ENCODE measurements at places on chromosomes 3 and 15. TPM values are rescaled to one million over a fixed set of nuclear protein-coding genes. Genes with fewer than 3 reads are reported as not detected.
A peak's percentile ranks its signal among the peaks of the same experiment; 100 is the strongest.

MYL3 gene
- total RNA-seq, result not detected

DNA sequence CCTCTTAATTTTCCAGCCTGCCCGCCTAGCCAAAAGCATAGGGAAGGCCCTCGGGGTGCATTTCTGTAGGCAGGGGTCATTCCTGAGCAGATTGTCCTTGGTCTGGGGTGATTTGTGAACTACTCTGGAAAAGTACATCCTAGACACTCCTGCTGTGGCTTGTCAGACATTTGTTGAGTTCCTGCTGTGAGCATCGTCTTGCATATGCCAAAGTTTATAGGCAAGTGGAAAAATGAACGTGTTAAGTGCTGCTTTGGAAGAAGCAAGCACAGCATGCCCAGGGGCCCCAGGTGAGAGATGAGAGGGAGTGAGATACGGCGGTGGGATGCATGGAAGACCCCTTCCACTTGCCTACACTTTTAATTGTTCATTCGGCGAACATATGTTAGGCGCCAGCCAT, 237.7 kb upstream of the ST8SIA2 start:
- H3K27me3 ChIP-seq, result no peaks in the 10 kb centered on the region
- no peak overlapping the region for H3K27ac ChIP-seq
- H3K4me1 ChIP-seq, result no peaks in the 10 kb centered on the region
- no peak overlapping the region for H3K4me3 ChIP-seq
- no peaks in the 10 kb centered on the region for H3K36me3 ChIP-seq

- DNase-seq, result no peak
- H3K27ac ChIP-seq, result no peak overlapping the region
- H3K4me3 ChIP-seq, result no peak overlapping the region
- H3K36me3 ChIP-seq, result no peaks in the 10 kb centered on the region
Measured at GRCh38 chr3:125121246-125122010, 65.6 kb upstream of the HEG1 start.

FRMD5 gene
- 18.2 TPM for total RNA-seq

DNA sequence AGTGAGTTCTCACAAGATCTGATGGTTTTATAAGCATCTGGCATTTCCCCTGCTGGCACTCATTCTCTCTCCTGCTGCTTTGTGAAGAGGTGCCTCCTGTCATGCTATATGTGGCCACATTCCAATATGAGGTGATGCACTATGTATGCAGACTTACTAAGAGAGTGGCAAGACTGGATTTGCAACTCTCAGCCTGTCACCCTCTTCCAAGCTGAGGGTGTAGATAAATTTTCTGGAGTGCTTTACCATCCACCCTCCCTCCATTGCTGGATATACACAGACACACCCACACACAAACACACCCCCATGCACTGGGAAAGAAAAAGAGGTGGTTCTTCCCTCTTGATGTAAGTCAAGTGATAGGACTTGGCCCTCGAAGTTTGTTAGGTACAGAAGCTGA, 30.2 kb upstream of the CHMP2B start:
- no peak for DNase-seq
- no peak overlapping the region for H3K4me3 ChIP-seq
- H3K27me3 ChIP-seq, result no peaks in the 10 kb centered on the region
- H3K4me1 ChIP-seq, result no peaks in the 10 kb centered on the region
- no peaks in the 10 kb centered on the region for H3K36me3 ChIP-seq
- no peak overlapping the region for H3K27ac ChIP-seq

- no peak for DNase-seq
- no peak overlapping the region for H3K27ac ChIP-seq
- H3K36me3 ChIP-seq, result no peaks in the 10 kb centered on the region
- H3K4me3 ChIP-seq, result no peak overlapping the region
Measured at GRCh38 chr3:144593881-144594280, 622.3 kb downstream of the DIPK2A start.

ITPKA gene
- total RNA-seq, result 0.66 TPM

GRCh38 chr15:35431281-35431680, 114.7 kb downstream of the DPH6 start:
- H3K36me3 ChIP-seq, result no peaks in the 10 kb centered on the region
- no peak overlapping the region for H3K27ac ChIP-seq
- H3K4me3 ChIP-seq, result no peak overlapping the region
- no peak for DNase-seq
- no peaks in the 10 kb centered on the region for H3K27me3 ChIP-seq
- peaks cover 13% of the 10 kb centered on the region for H3K4me1 ChIP-seq

- H3K4me1 ChIP-seq, result peaks cover 12% of the 10 kb centered on the region
- H3K4me3 ChIP-seq, result no peak overlapping the region
- no peak for DNase-seq
- H3K27me3 ChIP-seq, result no peaks in the 10 kb centered on the region
- H3K36me3 ChIP-seq, result peaks cover 2% of the 10 kb centered on the region
Measured at GRCh38 chr3:51675201-51675611, 4.2 kb downstream of the TEX264 start.

GRCh38 chr3:87564438-87564837, 288.1 kb upstream of the POU1F1 start:
- no peaks in the 10 kb centered on the region for H3K36me3 ChIP-seq
- no peak overlapping the region for H3K27ac ChIP-seq
- DNase-seq, result no peak
- no peaks in the 10 kb centered on the region for H3K27me3 ChIP-seq
- H3K4me3 ChIP-seq, result no peak overlapping the region

DNA sequence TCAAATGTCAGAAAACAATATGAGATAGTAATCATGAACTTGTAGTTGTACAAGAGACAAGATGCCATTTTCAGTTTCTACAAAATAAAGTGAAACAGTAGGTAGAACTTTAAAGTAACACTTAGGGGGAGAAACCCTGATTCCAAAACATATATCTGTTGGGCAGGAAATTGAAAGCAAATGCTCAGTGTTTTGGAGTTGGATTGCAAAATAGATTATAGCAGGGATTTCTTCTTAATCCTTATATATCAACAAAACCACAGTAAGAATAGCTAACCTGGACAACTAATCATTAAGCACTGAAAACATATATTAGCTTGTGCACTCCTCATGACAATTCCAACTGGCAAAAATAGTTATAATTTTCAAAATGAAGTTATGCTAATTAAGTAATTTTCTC, 46.9 kb downstream of the COMMD2 start:
- no peaks in the 10 kb centered on the region for H3K27me3 ChIP-seq
- H3K4me3 ChIP-seq, result no peak overlapping the region
- H3K4me1 ChIP-seq, result no peaks in the 10 kb centered on the region
- no peak for DNase-seq
- H3K27ac ChIP-seq, result no peak overlapping the region

DNA sequence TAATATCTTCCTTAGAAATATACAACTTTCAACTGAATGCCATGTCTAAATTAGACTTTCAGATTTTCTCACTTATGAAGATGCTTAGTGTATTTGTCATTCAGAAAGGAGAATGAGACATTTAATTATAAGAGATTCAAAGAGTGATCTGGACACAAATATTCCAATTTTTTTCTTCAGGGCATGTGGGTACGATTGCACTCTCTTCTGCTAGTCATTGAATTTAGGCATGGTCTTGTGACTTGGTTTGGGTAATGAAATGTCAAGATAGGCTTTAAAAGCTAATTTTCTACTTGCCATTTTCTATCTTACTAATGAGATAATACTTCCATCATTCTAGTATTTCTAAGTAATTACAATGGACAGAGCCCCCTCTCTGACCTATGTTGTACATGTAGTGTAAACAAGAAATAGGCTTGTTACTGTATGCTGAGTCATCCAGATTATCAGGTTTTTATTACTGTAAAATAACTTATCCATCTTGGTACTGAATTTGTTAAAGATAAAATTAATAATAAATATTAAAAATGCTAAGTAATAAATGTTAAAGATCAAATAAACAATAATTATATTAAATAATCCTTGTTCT, 770.8 kb upstream of the BCHE start:
- H3K4me3 ChIP-seq, result no peak overlapping the region
- H3K27ac ChIP-seq, result no peak overlapping the region
- no peak for DNase-seq
- no peaks in the 10 kb centered on the region for H3K36me3 ChIP-seq
- H3K4me1 ChIP-seq, result no peaks in the 10 kb centered on the region

MAP2K1 gene
- 45.5 TPM for total RNA-seq

PIAS1 gene
- total RNA-seq, result 32.3 TPM

GRCh38 chr3:122076491-122077292, 21.5 kb downstream of the CD86 start:
- H3K36me3 ChIP-seq, result no peaks in the 10 kb centered on the region
- H3K27me3 ChIP-seq, result no peaks in the 10 kb centered on the region
- no peak overlapping the region for H3K4me3 ChIP-seq
- peaks cover 5% of the 10 kb centered on the region for H3K4me1 ChIP-seq
- DNase-seq, result peak; percentile 43

IL17RD gene
- total RNA-seq, result 0.97 TPM

COL6A6 gene
- total RNA-seq, result not detected

- no peak overlapping the region for H3K4me3 ChIP-seq
- no peak overlapping the region for H3K27ac ChIP-seq
- no peaks in the 10 kb centered on the region for H3K4me1 ChIP-seq
- no peak for DNase-seq
Measured at GRCh38 chr3:143627336-143627735, 220.9 kb downstream of the SLC9A9 start.

IQCF5 gene
- not detected for total RNA-seq

- no peak overlapping the region for H3K4me3 ChIP-seq
- no peaks in the 10 kb centered on the region for H3K27me3 ChIP-seq
- H3K4me1 ChIP-seq, result no peaks in the 10 kb centered on the region
- no peaks in the 10 kb centered on the region for H3K36me3 ChIP-seq
- DNase-seq, result peak; percentile 54
Measured at GRCh38 chr3:181326637-181327223, 337.2 kb upstream of the DNAJC19 start.

GRCh38 chr15:91609231-91609630, 244.3 kb upstream of the SLCO3A1 start:
- H3K27ac ChIP-seq, result no peak overlapping the region
- DNase-seq, result no peak
- no peaks in the 10 kb centered on the region for H3K36me3 ChIP-seq

OR5H14 gene
- not detected for total RNA-seq

GRCh38 chr3:160098261-160098908, 109.8 kb downstream of the IL12A start:
- H3K36me3 ChIP-seq, result no peaks in the 10 kb centered on the region
- no peak overlapping the region for H3K27ac ChIP-seq
- no peak overlapping the region for H3K4me3 ChIP-seq
- H3K27me3 ChIP-seq, result peaks cover 4% of the 10 kb centered on the region
- DNase-seq, result no peak

DNA sequence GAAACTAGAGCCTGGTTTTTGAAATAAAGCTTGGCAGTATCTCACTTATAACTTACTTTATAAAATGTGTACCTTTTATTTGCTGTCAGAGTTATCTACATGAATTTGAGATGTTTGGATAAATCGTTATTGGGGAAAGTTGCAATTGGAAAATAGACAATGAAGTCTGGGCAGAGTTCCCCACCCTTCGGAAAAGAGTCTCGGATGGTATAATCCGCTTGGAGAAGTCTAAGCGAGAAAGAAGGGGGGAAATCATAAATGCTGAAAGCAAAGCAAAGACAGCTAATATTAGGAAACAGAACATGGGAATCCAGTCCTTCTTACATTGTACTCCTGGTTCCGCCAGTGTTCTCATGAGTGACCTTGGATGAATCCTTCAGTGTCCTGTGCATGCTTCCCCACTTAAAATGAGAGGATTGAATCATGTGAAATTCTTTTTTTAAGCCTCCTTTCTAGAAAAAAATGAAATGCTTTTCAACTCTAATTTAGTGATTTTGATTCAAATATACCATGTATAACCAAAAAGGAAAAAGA, 162.4 kb downstream of the ATG7 start:
- H3K27ac ChIP-seq, result no peak overlapping the region
- no peak overlapping the region for H3K4me3 ChIP-seq
- no peaks in the 10 kb centered on the region for H3K27me3 ChIP-seq

GRCh38 chr3:51997935-51998596, 2.4 kb upstream of the RPL29 start:
- peaks cover 9% of the 10 kb centered on the region for H3K36me3 ChIP-seq
- no peak overlapping the region for H3K4me3 ChIP-seq
- H3K27ac ChIP-seq, result no peak overlapping the region
- no peak for DNase-seq
- H3K4me1 ChIP-seq, result peaks cover 19% of the 10 kb centered on the region

GRCh38 chr3:53804697-53805462, 41.3 kb downstream of the CHDH start:
- no peak overlapping the region for H3K4me3 ChIP-seq
- H3K27ac ChIP-seq, result no peak overlapping the region
- H3K4me1 ChIP-seq, result no peaks in the 10 kb centered on the region
- no peaks in the 10 kb centered on the region for H3K36me3 ChIP-seq
- DNase-seq, result no peak

GRCh38 chr3:179969525-179969924, 67.2 kb downstream of the PEX5L start:
- no peak overlapping the region for H3K27ac ChIP-seq
- no peaks in the 10 kb centered on the region for H3K4me1 ChIP-seq
- no peaks in the 10 kb centered on the region for H3K27me3 ChIP-seq
- no peak for DNase-seq
- H3K36me3 ChIP-seq, result no peaks in the 10 kb centered on the region

- H3K36me3 ChIP-seq, result no peaks in the 10 kb centered on the region
- no peak overlapping the region for H3K4me3 ChIP-seq
- H3K27ac ChIP-seq, result no peak overlapping the region
- DNase-seq, result no peak
- no peaks in the 10 kb centered on the region for H3K27me3 ChIP-seq
- H3K4me1 ChIP-seq, result no peaks in the 10 kb centered on the region
Measured at GRCh38 chr3:106588739-106589138, 719.9 kb upstream of the CBLB start.

PCOLCE2 gene
- not detected for total RNA-seq

ADAMTS9 gene
- total RNA-seq, result 22.6 TPM

DNA sequence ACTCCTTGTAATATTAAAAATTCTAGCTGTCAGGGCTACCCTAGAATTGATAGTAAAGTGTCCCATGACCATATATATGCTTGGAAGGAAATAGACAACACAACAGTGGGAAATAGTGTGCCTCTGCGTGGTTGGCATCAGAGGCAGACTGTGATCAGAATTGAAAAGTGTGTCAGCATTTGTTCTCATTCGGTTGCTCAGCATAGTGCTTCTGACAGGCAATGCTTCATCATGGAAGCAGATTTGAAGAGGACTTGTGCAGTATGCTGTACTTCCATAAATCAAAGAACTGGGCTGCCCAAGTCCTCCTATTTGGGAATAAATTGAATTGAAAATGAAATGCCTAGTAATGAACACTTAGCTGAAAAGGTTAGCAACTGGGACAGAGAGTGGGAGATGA, 435.7 kb downstream of the DIPK2A start:
- H3K27ac ChIP-seq, result no peak overlapping the region
- H3K4me1 ChIP-seq, result no peaks in the 10 kb centered on the region
- no peaks in the 10 kb centered on the region for H3K27me3 ChIP-seq
- H3K36me3 ChIP-seq, result no peaks in the 10 kb centered on the region
- DNase-seq, result no peak

- H3K27ac ChIP-seq, result peak overlapping the region; percentile 8
- no peaks in the 10 kb centered on the region for H3K36me3 ChIP-seq
- no peaks in the 10 kb centered on the region for H3K27me3 ChIP-seq
- peaks cover 57% of the 10 kb centered on the region for H3K4me1 ChIP-seq
- DNase-seq, result peak; percentile 57
Measured at GRCh38 chr15:40325188-40325587, 1.7 kb downstream of the INAFM2 start.

TICRR gene
- 20.5 TPM for total RNA-seq
